Stimulated activated CD4-positive, alpha-beta T cell treated with anti-CD3 and anti-CD28 coated beads, Interleukin-1b, Interleukin-23, amount 100 ng/mL, for 24 hours (primary cell): ENCODE measurements at places on chromosomes 4 and X.

GRCh38 chrX:9728261-9728660 lies 37.4 kb downstream of the GPR143 start:
- no peak for DNase-seq

DNA sequence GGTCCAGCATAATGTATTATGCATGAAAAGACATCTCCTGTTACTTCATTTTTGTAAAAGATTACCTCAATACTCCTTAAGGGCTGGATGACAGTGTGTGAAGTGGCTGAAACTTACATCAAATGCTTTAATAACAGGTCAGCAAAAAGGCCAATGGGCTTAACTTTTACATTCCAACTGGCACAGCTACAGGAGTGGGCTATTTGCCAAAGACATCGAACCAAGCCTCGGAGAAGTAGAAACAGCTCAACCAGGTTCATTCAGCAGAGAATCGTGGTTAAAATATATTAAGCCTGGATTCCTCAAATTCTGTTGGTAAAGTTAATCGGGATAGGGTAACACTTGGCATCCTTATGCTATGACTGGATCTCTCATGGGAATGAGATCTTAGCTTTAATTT lies 639.7 kb downstream of the TRIML1 start:
- DNase-seq = no peak

GRCh38 chr4:12615822-12616221 lies 868.3 kb downstream of the RAB28 start:
- DNase-seq = no peak

DNA sequence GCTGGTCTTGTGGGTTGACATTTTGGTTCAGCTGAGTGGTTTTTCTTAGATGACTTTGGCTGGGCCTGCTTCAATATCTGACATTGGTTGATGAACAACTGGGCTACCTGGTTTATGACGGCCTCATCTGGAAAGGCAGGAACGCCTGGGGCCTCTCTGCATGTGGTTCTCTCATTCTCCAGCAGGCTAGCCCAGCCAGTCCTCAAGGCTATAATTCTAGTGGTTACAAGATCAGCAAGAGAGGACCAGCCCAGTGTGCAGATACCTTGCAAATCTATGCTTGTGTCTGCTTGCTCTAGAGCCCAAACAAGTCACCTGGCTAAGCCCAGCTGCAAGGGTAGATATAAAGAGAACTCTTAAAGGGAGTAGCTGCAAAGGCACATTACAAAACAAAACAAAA lies 214.2 kb upstream of the PUDP start:
- DNase-seq = no peak

DNA sequence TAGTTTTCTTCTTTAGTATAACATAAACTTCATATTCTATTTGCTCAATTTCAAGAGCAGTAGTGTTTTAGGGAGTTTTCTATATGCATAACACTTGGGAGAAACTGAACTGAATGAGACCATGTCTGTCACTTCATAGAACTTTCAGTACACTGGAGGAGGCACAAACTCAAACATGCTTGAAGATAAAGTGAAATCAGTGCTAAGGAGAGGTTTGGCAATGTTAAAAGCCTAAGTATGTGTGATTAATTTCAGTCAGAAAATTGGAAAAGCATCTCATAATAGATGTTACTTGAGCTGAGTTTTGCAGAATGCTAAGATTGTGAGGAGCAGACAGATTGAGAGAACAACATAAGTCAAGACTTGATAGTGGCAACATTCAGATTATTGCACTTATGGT lies 411.2 kb upstream of the HS3ST1 start:
- no peak for DNase-seq

DNA sequence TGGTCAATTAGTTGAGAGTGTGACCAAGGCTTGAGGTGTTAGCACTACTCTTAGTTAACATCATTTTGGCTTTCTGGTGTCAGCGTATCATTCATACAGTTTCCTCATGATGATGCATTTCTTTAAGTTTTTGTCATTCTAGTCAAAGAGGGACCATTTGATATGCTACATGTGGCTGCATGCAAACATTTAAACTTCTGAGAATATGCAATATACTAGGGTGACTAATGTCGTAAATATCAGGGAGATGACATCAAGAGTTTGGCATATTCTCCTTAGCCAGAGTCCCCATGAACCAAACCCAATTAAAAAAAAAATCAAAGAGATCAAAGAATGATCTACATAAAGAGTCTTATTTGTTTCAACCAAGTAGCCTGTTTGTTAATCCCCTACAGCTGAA lies 537.4 kb upstream of the PCDH7 start:
- DNase-seq = no peak

DNA sequence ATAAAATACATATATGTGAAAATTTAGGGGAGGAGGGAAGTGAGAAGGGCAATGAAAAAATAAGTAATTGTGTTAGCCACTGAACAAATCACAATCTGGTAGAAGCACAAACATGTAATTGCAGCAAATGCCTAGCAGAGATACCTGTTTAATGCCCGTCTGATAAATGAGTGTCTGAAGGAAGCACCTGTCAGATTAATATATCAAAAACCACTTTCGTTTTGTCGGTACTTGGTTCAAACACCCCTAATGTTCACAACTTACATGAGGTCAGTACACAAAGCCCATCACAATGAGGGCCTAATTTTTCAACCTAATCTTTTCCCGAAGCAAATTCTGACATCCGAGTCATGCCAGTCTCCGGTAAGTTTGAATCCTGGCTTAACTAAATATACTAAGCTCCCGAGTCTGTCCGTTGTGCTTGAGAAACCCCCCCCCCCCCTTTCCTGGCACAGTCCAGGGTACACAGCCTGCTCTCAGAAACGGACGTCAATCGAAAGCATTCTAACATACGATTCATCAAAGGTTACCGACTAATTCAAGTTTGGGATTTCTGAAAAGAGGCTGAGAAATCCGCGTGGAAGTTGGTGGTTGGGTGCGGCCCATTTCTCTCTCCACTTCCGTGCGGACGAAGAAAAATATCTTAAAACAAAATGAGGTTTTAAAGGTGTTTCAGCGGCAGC lies 758 bp downstream of the SDAD1 start:
- no peak for DNase-seq

GRCh38 chr4:186820391-186820891 lies 96.8 kb upstream of the FAT1 start:
- no peak for DNase-seq
